Hepatocyte (in vitro differentiated cells): ENCODE measurements at places on chromosomes 11 and 22. TPM values are rescaled to one million over a fixed set of nuclear protein-coding genes. Genes with fewer than 3 reads are reported as not detected.

ARHGAP20 gene
- 2.6 and 4.8 TPM in 2 replicates for total RNA-seq

EIF4G2 gene
- 605 and 638 TPM in 2 replicates for total RNA-seq

BEST1 gene
- total RNA-seq: 3.5 and 4.7 TPM in 2 replicates

DNA sequence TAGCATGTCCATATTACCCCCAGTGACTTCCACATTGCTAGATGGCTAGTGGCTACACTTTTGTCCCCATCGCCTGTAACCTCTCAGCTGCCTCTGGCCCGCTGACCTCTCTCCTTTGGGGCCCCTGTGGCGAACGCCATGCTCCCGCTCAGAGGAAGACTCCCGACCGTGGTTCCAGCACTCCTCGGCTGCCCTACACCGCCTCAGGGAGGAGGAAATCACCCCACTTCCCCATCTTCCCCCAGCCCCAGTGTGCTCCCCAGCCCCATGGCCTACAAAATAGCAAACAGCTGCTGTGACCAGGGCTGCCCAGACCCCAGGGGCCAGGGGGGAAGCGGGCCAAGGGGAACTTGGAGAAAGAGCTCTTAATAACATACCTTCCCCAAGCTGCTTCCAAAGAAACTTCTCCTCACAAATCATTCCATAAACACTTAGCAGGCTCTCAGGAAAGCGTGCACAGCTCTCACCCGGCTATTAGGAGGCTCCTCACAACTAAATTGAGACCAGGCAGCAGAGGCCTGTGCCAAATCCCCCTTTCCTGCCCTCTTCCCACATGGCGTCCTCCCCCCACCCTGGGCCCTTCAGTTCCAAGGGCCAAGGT is 63.5 kb upstream of the WNT11 start:
- DNase-seq: peak; percentile 54

- DNase-seq: no peak
These were observed 242.3 kb upstream of the B3GAT1 start for GRCh38 chr11:134654161-134654915.

DNA sequence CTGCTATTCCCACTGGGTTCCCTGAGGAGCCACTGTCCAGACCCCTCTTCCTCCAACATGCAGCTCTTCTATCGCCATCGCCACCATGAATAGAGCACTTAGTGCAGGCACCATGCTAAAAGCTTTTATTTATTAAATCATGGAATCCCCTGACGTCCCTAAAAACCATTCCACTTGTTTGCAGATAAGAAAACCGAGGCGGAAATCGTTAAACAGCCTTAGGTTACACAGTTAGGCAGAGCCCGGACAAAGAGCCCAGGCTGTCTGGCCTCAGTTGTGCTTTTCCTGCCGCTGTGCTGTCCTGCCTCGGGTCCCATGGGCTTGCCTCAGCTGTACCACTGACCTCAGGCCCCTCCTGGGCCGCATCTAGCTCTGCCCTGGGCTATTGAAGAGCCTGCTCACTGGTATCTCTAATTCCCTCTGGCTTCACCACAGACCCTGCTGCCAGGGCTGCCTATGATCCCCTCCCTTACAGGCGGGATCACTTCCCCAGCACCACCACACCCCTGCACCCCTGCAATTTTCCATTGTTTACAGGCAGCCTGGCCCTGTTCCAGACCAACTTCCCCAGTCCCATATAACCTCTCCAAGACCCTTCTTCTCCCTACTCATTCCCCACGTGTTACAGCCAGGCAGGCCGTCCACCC is 13.0 kb upstream of the TUB start:
- no peak for DNase-seq

GRCh38 chr11:14643697-14644225 is at the start of gene PDE3B:
Gene PDE3B, plus strand, starts transcription at chr11:14643804. Its CDS starts 272 bp downstream, at chr11:14644076.
- peak; percentile 92 for DNase-seq

- DNase-seq: peak; percentile 46
These were observed 668 bp downstream of the MADD start for GRCh38 chr11:47270331-47271271.
